GM06990 (cell line): ENCODE measurements at places on chromosomes 2 and 18.
A peak's percentile ranks its signal among the peaks of the same experiment; 100 is the strongest.

DNA sequence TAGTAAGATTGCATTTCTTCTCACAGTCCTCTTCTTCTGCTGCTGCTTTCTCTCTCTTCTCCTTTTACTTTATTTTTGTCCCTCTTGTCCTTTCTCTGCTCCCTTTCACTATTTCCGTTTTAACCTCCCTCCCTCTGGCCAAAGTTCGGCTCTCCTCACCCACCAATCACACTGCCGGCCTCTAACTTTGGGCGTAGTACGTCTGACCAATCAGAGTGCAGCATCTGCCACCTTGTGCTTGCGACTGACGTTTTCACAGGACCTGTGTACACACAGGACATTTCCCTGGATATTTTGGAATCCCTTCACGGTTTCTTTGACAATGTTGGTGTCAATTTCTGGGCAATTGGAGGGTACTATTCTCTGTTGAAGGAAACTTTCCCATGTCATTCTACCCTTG, 22.6 kb upstream of the ICOS start:
- DNase-seq, result no peak

DNA sequence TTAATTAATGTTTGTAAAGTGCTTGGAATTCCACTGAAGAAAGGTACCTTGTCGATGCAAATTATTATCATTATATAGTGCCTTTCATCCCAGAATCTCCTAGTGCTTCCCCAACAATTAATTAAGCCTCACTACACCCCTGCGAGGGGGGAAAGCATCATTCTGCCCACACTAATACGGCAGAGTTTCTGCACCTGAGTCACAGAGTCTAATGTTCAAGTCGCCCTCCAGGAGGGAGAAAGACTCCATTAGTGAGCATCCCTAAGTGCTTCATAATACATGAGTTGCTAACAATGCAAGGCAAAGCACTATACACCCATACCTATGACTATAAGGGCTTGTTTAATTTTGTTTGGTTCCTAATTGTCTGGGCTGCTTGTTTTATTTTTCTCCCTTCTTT, 25.4 kb upstream of the NRP2 start:
- no peak for DNase-seq

DNA sequence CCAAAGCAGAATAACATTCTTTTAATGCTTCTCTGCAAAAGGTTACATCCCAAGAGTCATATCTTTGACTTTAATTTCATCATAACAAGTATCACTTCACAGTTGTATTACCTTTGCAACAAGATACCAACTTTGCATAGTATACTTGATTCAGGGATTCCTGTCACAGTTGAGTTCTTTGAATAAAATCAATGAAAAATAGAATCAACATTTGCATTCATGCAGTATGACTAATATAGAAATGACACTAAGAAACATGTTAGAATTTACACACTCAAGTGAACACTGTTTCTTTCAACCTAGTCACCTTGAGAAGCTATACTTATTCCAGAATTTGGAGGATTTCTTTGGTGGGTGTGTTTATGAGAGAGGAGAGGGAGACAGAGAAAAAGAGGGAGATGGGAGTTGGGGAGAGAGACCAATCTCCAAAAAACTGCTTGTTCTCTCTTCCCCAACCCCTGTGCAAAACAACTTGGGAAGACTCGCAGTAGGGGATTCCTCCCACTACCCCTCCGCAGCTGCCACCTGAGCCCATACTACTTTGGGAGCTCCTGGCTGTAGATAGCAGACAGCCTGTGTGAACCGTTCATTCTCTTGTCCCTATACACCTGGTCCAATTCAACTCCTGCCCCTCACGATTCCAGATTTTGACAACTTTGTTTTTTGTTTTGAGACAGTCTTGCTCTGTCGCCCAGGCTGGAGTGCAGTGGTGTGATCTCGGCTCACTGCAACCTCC, 57.7 kb downstream of the PELI1 start:
- no peak for DNase-seq

DNA sequence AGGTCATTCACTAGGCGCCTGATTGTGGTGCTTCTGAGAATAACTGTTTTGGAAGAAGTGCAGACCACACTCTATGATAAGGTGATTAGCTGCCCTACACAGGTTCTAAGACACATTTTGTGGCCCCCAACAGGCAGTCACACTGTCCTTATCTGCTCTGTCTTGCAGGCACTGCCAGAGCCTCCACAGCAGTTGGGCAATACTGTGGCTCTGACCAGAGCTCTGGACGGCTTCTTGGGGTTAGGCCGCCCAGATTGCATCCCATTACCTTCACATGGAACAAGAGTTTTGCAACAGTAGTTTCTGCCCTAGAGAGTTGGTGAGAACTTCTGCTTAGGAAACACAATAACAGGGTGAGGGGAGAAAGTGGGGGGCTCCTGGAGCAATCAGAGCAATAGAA, 22.7 kb downstream of the RUFY4 start:
- no peak for DNase-seq

DNA sequence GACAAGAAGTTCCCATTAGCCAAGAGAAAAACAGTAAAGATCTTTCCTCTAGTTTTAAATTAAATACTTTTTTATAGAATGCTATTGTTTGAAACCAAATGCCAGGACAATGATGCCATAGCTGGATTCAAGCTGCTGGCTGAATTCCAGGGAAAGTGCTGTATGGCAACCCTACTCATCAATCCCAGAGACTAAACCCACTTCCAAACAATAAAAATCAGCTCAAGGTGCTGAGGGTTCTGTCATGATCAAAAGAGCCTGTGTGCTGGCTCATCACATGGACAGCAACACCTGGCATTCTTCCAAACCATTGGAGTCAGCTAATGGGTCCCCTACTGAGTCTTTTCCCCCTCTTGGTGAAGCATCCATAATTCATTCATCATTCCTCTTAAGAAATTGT, 53.7 kb upstream of the PARD3B start:
- no peak for DNase-seq

DNA sequence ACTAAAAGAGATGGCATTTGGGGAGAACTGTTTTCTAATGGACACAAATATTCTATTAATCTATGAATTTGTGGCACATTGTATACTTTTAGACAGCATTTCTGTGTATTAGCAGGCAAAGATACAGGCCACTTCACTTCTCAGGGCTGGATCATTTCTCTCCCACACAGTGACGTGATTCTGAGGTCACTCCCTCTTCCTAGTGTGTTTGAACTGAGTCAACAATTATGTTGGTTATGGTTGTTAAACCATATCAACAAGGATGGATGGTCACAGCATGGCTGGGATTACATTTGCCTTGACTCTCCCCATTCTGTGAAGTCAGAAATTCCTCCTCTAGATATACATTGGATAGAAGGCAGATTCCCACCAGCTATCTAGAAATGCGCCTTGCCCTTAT, 11.6 kb downstream of the NOSTRIN start:
- no peak for DNase-seq

DNA sequence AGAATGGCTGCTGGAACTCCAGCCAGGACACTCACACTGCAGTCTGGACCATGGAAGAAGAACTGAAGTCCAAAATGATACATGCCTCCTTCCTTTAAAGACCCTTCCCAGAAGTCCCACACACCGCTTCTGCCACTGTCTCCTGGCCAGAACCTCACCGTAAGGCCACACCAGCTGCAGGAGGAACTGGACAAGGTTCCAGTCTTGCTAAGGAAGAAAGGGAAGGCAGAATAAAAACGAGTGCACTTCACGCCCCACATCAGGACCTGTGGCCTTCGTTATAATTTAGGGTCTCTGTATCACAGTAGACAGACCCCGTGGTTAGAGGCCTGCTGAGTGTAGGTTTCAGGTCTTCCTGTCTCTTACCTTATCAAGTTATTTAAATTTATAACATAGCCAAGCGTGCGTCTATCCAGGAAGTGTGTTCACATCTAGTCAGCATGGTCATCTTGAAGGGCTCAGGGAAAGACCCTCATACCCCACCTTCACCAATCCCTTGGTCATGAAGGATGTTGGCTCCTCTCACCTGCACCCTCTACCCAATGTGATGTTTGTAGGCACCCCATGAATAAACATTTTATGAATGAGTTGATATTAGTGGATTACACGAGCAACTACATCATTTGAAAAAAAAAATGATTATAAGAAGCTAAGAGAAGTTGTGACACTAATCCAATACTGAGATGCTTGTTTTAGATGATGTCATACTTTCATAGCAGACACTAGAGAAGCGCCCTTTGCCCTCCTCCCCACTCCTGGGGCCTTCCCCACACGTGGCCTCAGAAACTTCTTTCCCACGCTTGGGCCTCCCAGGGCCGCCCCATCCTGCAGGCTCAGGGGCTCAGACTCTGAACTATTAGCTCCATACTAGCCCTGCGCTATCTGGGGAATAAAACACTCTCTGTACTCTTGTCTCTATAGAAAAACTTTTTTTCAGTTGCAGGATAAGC, 157.6 kb downstream of the FAM210A start:
- peak; percentile 65 for DNase-seq

DNA sequence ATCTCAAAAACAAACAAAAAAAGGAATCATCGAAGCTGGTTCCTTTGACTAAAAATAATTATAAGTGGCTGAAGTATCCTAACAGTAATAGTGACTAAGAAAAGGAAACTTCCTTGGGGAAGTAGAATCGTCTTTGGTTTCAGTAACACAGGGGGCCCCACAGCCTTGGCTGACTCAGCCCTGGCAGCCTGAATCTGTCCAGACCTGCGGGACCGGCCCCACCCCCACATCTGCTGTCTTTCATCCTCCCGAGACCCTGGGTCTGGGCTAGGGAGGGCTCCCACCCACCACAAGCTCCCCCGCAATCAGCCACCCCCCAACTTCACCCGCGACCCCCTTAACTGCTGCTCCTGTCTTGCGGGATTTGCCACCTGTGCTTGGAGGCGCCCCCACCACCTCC, 1452.6 kb upstream of the ACVR2A start:
- no peak for DNase-seq

DNA sequence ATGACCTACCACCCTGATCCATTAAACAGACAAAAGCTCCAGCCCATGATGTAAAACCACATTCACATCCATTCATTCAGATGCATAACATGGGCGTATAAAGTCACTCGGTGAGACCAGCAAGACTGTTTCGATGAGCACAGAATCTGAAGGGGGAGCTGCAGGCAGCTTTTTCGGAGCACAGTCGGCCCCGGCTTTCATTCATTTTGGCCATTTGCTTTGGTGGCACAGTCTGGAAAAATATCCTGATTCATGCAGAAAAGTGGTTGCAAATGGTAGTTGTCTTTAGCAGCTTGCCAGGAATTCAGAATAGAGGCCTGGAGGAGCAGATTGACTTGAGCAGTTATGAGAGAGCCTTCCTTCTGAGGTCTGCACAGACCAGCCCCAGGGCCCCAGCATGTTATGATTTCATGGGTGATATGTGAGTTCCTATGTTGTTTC, 11.2 kb downstream of the ARID5A start:
- no peak for DNase-seq

GRCh38 chr2:130744287-130745117, 10.8 kb upstream of the AMER3 start:
- no peak for DNase-seq

GRCh38 chr2:240759459-240759858, 60.6 kb downstream of the KIF1A start:
- DNase-seq, result peak; percentile 40

- DNase-seq, result no peak
Measured at GRCh38 chr18:23196119-23197007, 61.1 kb downstream of the CABLES1 start.

DNA sequence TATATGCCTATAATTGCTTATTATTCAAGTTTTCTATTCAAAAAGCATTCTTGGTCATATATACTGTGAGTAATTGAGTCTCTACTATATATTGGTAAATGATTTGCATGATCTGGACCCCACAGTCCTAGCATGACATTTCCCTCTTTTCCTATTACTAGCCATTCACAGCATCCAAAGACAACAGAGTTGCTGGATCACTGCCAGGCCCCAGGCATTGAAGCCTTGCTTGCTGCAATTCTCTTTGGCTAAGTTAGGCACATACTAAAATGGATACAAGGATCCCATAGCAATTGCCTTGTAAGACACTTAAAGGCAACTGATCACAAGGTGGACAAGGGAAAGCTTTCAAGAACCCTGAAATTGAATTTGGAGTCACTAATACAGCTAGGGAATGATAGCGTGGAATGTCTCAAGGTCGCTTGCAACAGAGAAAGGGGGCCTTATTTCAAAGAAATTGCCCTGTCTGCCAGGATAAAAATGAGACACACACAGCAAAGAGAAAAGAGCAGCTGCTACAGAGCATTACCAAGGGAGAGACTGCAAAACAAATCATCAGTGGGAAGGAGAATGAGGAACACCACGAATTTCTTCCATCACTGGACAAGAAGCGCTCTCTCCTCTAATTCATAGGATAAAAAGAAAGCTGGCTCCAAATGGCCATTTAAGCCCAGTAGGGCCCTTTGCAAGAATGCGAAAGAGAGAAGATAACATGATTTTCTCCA, 77.1 kb upstream of the EPHA4 start:
- DNase-seq, result no peak

DNA sequence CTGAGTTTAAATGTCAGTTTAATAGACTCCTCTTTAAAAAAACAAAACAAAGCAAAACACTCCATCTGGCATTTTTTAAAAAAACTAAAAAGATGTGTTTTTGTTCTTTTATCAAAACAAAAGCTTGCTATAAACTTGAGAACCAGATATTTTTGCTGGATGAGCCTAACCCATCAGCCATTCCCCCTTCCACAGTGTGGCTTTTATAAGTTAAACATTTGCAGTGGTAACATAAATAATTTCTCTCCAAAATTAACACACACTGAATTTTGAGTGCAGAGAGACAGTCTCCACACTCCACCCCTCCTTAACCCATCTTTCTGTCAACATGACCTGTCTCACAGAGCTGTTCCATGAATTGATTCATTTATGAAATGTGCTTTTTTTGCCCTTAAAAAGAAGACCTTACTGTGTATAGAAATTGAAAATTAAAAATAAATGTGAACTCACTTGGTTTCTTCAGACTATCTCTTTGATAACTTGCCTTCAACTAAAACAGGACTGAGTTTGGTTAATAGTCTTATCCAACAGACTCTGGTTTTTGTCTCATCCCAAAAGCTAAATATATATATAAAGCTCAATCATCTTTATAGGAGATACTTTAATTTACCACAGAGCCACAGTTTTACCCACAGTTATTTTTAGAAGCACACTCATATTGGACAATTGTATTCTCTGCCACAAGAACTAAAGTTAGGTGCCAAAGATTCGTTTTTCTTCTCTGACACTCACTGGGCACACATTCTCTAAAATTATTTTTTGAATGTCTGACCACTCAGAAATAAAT, 64.8 kb upstream of the STK39 start:
- no peak for DNase-seq

DNA sequence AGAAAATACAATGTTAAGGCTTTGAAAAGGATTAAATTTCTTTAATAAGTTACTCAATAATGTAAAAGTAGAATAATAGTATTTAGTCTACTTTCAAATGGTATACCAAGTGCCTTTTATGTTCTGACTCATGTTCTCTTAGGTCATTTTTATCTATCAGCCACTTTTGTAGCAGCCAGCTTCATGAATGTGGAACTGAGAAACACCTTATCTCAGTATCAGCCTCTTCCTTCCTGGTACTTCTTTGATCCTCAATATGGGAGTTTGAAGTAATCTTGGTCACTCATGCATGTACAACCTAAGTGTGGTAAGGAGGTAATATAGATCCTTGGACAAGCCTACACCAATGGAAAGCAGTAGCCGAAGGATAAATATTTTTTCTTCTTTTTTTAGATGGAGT, 180.4 kb upstream of the NRXN1 start:
- DNase-seq, result no peak

GRCh38 chr2:226553333-226553732, 246.3 kb downstream of the IRS1 start:
- DNase-seq, result no peak
